SK-N-SH (cell line): ENCODE measurements at places on chromosomes 2 and 18.
A peak's percentile ranks its signal among the peaks of the same experiment; 100 is the strongest.

DNA sequence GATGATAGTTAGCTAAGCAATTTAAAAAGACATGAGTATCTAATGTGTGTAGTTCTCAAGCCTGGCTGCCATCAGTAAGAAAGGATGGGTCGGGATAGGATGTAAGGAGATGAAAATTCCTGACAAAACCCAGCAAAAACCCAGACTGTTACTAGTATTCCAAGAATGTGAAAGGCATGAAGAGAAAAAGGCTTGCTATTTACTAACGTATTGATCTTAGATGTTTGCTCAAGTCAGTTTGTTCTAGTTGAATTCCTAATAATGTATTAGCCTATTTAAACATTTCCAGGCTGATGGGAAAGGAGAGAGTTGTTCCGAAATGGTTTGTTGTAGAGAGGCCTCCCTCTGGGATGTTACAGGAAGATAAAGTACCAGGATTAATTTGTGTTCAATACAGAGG lies 88.2 kb downstream of the ZNF532 start:
- no peak for DNase-seq

DNA sequence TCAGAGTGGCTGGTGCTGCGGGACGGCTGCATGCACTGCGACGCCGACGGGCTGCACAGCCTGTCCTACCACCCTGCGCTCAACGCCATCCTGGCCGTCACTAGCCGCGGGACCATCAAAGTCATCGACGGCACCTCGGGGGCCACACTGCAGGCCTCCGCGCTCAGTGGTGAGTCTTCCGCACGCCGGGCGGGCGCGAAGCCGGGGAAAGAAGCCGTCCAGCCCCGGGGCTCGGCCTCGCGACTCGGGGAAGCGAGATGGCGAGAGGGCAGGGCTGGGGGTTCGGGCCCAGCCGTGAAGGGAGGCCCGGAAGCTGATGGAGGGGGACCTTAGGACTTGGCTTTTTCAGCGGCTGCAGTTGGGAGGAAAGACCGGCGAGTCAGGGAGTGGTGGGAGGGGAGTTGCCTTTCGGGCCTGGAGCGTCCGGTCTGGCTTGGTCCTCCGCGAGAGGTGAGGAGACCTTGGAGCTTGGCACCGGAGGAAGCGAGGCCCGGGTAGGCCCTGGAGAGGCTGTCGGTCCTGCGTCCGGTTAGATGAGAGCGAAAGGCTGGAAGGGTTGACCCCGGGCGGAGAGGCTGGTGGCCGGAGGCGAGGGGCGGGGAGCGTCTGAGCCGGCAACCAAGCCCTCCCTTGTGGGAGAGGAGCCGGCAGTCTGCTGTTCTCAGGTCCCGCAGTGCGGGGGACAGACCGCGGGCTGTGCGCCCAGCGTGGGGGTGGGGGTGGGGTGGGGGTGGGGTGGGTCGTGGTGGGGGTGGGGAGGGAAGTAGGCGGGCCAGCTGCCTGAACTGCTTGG lies 691 bp downstream of the BIRC6 start:
- DNase-seq: peak; percentile 77

GRCh38 chr2:99634234-99634633 lies 144.4 kb upstream of the REV1 start:
- DNase-seq: no peak

DNA sequence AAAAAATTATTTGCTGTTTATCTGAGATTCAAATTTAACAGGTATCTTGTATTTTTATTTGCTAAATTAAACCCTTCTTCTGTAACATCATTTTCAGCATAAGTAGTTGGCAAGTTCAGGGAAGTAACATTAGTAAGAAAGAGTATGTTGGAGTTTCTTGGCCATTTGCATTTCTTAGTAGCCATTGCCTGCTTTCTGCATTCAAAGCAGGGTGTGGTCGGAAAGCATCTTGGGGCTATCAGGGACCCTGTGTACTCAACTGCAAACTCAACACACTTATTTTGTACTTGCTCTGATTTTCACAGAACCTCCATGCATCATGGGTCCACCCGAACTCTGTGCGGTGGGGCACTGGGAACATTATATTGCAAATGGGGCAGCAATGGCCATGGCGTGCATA lies 30.4 kb upstream of the REV1 start:
- no peak for DNase-seq

GRCh38 chr2:147101941-147102790 lies 742.7 kb upstream of the ACVR2A start:
- no peak for DNase-seq

- peak; percentile 80 for DNase-seq
Measured at GRCh38 chr2:237441605-237442274, 27.8 kb upstream of the COL6A3 start.

DNA sequence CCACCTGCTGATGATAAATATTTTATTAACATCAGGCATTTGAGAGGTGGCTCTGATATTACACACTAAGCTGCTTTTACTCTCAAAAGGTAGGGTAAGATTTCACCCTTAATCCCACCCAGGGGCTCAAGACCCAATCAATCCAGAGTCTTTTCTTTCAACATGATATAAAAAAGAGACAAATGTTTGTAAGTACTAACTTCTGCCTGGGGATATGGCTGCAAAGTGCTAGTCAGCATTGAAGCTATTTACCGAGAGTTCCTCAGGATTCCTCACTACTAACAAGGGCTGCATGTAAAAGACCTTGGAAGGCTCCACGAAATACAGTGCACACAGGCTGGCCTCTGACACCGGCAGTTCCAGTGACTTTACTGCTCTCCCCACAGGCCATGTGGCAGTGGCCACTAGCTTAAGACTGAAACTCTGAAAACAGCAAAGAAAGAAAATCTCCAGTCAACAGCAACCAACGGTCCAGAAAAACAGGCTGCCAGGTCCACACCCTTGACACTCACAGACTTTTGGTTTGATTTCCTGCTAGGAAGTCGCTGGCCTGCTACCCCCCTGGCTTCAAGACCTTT lies 11.2 kb downstream of the MREG start:
- DNase-seq: no peak

DNA sequence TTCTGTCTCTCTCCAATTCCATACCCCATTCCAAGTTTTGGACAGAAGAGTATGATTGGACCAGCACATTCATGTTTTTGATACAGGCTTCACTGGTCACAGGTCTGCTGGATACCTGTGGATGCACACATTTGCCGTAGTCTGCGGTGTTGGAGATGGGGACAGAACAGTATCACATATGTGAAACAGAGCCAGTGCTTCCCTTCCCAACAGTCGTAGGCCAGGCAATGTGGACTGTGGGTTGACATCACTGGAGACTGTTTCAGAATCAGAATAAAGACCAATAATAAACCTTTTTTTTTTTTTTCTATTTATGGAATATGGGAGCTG lies 18.7 kb downstream of the ACSL3 start:
- DNase-seq: no peak

GRCh38 chr2:230335461-230335863 lies 8.5 kb downstream of the SP140L start:
- DNase-seq: no peak

DNA sequence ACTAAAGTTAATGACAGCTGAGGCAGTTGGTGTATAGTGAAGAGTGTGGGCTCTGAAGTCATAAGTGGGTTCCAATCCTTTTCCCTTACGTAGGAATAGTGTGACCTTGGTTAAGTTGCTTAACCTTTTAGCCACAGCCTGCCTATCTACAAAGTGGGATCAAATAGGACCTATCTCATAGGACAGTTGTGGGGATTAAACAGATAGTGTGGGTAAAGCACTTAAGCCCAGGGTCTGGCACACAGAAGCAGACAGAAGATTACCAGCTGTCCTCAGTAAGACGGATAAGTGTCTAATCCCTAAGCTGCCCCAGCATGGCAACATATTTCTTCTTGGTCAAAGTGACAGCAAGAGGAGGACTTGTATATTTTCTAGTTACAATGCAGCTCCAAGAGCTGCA lies 28.2 kb downstream of the UBE2F start:
- DNase-seq: no peak

GRCh38 chr2:217075268-217076057 lies 215.6 kb upstream of the TNP1 start:
- DNase-seq: no peak

DNA sequence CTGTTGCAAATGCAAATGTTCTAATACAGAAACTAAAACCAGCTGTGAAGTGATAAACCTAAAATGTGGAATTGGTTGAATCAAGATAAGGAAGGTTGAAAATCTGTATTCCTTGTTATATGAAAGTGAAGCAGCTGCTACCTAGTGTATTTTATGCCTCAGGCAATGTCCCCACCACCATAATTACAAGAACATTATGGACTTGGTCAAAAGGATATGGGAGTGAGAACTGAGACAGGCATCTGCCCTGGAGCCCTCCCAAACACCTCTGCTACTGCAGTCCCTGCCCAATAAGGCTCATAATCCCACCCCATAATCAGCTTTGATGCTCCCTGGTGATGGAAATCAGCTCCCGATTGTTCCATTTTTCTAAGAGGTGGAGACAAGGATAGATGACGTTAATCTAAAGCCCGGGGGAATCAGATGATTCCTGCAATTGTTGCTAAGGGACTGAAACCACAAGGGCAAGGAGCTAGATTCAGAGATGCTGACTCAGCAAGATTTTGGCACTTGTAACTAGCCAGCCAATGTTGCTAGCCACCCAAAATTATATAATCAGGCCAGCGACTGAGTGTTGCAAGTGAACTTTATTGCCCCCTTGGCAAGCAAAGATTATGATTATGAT lies 69.5 kb downstream of the EVA1A start:
- no peak for DNase-seq

DNA sequence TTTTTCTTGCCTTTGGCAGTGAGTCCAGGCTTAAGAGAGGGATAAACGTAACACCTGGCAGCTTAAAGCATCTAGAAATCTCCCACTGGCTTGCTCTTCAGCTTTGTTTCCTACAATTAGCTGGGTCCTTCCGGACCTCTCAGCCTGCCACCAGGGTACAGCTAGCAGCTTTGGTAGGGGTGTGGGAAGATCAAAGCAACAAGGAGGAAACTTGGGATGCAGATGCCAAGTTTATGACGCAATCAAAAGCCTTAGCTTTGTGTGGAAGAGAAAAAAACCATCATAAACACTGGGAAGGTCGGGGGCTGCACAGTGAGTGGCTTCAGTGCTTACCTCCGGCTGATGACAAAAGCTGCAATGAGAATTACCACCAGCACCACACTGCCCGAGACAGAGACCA lies 116.9 kb downstream of the EPHA4 start:
- DNase-seq: no peak

GRCh38 chr2:95730813-95731212 lies 139.0 kb downstream of the TRIM43 start:
- no peak for DNase-seq

DNA sequence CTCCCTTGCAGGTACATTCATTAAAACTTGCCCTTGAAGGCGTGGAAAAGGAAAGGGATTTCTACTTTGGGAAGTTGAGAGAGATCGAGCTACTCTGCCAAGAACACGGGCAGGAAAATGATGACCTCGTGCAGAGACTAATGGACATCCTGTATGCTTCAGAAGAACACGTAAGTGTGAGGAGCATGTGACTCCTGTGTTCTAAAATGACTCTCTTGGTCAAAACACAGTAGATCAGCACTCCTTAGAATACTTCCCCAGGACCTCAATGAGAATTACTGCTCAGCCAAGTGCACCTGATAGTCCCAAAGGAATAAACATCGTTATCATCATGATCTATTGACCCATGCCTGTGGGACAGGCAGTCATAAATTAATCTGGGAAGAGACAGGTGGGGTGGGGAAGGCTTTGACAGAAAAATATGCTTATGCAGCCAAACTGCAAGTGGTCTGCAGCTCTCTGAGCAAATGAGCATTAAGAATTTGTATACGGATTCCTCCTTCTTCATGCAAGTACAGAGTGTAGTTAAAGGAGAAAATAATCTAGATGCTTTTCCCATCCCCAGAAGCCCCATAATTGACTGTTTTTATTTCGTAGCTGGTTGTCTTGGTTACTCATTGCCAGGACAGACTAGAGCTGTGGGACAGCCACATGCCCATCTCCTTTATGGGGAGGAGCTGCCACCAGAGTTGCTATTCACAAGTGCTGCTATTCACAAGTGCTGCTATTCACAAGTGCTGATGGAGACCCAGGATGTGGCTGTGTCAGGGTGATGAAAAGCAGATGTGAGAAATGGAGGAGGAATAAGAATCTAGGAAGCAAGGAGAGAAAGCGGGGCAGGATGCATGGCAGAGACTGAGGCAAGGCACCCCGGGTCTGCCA lies 91.0 kb downstream of the MAPRE2 start:
- no peak for DNase-seq

GRCh38 chr2:20179755-20180594 lies 45.0 kb downstream of the SDC1 start:
- peak; percentile 35 for DNase-seq

GRCh38 chr2:130354139-130354428 lies 1.8 kb upstream of the PTPN18 start:
- DNase-seq: no peak

GRCh38 chr2:172380436-172381274 lies 46.7 kb upstream of the ITGA6 start:
- DNase-seq: no peak

DNA sequence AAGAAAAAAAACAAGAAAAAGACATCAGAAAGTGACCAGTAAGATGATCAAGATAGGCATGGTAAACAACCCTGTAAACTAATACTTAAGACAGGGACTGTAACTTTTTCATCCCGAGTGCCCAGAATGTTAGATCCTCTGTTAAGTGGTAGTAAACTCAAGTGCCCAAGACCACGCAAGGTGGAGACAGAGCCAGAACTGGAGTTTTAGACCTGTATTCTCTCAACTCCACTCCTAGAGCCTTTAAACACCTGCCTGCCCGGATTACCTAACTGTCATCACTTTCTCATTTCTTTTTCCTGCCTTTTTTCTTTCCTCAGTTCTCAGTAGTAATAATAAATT lies 75.2 kb upstream of the CDCA7 start:
- DNase-seq: no peak

DNA sequence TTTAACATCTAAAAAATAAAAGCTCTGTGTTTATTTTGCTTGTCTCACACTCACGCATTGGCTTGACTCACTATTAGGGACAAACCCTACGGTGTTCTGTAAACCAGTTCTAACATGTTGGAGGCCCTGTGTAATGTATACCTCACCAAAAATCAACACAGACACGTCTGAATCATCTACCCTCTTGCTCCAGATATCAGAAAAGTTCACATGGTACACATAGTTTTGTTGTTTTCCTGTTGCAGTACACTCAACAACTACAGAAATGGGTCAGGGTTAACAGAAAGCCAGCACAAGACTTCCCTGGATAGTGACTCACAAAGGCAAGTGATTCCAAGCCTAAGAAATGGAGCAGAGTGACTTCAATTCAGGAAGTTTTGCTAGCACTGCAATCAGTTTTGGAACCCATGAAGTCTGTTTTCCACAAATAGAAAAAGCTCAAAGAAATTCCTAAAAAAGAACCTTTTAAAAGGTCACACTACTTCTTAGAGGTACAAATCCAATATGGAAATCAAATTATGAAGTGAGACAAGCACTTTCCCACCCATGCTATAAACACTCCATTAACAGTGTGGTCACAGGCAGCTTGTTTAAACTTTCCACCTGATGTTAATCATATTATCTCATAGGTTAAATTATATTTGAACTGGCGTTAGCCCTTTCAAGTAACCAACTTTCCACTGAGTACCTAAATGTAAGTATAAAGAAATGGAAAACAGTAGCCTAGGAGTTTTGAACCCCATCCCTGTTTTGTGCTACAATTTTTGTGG lies 87.4 kb downstream of the GAREM1 start:
- no peak for DNase-seq
